ENCODE measurements at places on chromosomes 12 and 14. TPM values are rescaled to one million over a fixed set of nuclear protein-coding genes. Genes with fewer than 3 reads are reported as not detected.

DNA sequence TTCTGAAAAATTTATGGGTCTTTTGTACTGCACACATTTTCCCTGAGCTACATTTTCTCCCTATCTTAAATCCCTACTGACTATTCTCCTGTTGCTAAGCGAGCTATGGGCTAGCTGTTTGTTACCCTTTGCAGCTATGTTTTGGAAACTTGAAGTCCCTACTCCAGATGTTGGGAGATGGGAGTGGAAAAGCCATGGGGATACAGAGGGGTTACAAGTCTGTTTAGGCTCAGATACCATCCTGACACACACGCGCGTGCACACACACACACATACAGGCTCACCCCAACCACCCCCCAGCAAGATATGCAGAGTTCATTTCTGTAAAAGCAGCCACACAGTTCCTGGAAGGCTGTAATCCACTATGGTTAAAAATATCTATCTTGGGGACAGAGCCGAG is 15.8 kb downstream of the ATP5MC2 start:
- DNase-seq = peak; percentile 33

DNA sequence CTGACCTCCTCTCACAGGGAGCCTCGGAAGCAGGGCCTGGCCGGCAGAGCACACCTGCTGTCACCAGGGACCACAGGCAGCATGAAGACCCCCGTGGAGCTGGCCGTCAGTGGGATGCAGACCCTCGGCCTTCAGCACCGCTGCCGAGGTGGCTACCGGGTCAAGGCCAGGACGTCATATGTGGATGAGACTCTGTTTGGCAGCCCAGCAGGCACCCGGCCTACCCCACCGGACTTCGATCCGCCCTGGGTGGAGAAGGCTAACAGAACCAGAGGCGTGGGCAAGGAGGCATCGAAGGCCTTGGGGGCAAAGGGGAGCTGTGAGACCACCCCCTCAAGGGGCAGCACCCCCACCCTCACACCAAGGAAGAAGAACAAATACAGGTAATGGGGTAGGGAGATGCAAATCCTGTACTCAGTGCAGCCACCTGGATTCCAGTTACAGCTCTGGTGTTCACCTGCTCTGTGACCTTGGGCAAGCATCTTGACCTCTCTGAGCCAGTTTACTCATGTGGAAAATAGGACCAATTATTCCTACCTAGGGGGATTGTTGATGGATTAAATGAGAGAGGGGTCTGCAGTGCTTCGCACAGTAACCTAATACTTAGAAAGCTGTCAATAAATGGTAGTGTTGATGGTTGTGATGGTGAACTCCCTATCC is 1.3 kb downstream of the RITA1 start:
- DNase-seq = no peak

DNA sequence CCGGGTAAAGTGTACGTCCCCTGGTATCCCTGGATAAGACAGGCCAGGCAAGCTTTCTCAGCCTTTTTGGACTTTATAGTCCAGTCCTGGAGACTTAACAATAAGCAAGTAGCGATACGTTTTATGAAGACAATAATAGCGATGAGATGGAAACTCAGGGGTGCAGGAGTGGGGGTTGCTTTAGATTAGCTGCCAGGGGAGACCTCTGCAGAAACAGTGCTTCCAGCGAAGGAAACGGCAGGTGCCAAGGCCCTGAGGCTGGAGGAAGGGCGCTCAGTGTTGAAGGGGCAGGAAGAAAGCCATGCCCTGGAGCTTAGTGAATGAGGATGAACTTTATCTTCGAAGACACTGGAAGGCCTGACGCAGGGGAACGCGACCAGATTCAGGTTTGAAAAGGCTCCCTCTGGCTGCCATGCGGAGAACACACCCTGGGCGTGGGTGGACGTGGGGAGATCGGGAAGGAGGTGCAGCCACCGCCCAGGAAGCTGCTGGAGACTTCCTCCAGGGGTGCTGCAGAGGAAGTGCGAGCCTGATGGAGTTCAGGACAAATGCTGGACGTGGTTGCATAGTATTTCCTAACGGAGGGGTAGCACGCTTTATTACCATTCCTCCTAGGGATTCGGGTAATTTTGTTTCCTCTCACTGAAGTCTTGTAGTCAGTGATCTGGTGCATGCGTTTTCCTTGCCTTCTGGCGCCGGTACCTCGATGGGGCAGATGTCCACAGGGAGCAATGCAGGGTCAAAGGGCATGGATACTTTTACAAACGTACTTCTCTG is 26.1 kb upstream of the UBC start:
- peak; percentile 98 for DNase-seq

GRCh38 chr12:34392741-34393085 is 370.4 kb downstream of the ALG10 start:
- DNase-seq = no peak

DNA sequence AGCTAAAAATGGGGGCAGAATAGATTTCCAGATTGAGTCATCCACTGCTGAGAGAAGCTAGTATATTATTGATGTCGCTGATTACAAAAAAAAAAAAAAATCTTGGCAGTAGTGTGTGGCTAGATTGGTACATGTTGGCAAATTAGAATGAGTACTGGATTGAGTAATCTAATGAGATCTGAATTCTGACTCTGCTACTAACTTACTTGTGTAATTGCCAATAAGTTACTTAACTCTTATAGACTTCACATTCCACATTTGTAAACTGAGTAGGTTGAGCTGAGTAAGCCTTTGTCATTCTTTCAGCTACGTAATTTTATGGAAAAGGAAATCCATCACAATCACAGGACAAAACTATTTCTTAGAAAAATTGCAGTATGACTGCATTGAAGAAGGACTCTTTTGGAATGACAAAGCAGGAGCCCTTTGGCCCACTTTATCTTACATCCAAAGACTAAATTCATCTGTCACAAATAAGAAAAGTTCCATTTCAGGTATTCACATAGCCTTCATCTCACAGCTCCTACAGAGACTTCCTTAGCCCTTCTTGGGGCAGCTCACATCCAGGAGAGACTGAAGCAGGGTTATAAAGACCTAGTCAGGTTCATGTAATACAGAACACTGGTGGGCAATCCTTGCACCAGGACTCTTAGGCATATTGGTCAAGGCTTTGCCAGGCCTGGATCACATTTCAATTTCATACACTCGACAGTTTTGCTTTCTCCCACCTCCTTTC is 197.3 kb upstream of the CPNE8 start:
- DNase-seq = peak; percentile 81

DNA sequence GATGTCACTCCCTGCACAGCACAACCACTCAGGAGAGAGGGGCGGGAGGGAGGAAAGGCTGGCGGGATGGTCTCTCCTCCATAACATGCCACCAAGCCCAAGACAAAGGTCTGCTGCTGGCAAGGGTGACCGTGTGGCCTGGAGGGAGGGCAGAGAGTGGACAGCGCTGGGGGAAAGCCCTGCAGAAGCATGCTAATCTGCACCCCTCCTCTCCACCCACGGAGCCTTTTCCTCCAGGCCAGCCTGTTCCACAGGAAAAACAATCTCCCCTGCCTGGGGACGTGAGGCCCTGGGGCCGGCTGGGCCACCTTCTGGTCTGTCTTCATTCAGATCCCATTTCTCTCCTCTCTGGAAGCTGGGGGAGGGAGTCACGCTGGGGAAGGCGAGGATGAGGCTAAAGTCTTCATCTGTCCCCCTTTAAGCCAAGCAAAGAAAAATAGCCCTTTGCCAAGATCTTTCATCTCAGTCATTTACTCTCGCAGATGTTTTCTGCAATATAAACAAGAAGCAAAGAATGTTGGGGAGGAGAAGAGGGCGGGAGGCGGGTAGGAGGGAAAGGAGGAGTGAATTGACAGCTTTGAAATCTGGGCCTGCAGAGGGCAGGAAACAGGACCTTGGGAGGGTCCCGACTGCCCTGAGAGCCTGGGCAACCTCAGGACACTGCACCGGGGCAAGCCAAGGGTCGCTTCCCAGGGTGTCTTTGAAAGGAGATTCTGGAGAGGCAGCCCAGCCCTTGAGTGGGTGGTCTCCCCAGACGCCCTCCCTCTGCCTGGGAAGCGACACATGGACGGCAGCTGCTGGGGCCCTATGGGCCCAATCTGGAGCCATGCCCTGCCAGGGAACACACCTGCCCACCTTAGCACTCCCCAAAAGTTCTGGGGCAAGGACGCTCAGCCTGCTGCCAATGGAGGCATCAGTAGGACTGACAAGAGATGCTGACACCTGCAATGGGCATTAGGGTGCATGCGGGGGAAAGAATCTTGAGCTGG is 133.6 kb downstream of the ZFP36L1 start:
- DNase-seq = peak; percentile 12

GRCh38 chr12:107859367-107859766 is 84.9 kb downstream of the ASCL4 start:
- DNase-seq = no peak

- no peak for DNase-seq
Measured at GRCh38 chr12:121432740-121433480, 33.0 kb downstream of the RNF34 start.

DNA sequence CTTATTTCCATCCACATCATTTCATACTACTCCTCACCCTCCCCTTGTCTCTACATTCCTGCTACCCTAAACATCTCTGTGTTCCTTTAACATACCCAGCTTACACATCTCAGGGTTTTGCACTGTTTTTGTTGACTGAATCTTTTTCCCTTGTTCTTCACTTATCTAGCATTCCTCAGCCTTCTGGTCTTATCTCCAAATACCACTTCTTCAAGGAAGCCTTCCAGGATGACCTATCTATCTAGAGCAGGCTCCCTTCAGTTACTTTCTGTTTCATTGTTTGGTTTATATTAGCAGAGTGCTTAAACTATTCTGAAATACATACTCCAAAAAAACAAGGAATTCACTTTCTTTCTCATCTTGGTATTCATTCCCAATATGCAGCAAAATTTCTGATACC is 353.1 kb downstream of the NAV3 start:
- DNase-seq = no peak

DNA sequence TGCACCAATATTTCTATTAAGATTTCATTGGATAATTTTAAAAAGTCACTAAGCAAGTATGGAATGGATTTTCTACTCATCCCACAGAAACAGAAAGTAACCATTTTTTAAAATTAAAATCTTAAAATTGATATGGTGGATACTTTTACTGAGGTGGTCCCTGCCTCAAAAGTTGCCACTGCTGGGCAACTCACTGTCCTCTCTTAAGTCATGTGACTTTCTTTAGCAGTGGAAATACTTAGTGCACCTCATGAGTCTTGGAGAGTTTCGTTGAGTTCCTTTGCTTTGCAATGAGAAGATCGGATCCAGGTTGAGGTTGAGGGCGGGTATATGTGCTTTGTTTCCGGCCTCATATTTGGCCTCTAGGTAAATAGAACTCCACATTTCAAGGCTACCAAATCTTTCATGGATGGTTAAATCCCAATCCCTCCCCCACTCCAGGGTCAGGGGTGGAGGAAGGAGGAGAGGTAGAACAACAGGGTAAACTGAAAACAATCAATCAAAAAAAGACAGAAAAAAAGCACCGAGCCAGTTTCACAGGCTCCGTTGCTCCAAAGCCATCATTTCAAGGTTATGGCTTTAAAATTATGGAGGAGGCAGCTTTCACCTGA is 39.5 kb upstream of the DUSP6 start:
- DNase-seq = no peak

DNA sequence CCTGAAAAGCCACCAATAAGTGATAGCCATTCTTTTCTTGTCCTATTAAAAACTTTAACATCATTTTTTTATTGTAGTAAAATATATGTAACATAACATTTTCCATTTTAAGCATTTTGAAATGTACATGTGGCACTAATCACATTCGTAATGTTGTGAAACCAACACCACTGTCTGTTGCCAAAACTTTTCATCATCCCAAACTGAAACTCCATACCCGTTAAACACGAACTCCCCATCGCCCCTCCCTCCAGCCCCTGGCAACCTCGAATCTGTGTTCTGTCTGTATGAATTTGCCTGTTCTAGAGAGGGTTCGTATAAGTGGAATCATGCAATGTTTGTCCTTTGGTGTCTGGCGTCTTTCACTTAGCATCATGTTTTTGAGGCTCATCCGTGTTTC is 75.9 kb downstream of the CCDC92 start:
- peak; percentile 84 for DNase-seq

GRCh38 chr14:78202976-78203375 is 32.8 kb downstream of the NRXN3 start:
- DNase-seq = no peak

GRCh38 chr12:38669530-38669929 is 235.9 kb downstream of the CPNE8 start:
- no peak for DNase-seq

GRCh38 chr14:22097586-22098292 is 424.1 kb upstream of the OR4E1 start:
- DNase-seq = no peak

GLIPR1L2 gene
- total RNA-seq = 1.6 TPM

LRCOL1 gene
- not detected for total RNA-seq

RASAL1 gene
- total RNA-seq = not detected

C12orf43 gene
- total RNA-seq = 12.4 TPM

METTL1 gene
- 7.3 TPM for total RNA-seq

ADAMTS20 gene
- total RNA-seq = not detected

IL22 gene
- not detected for total RNA-seq

CLEC2D gene
- total RNA-seq = 6.6 TPM

SLC25A21 gene
- total RNA-seq = not detected

ZFYVE26 gene
- 11.6 TPM for total RNA-seq

OR6C2 gene
- total RNA-seq = not detected

TAS2R46 gene
- not detected for total RNA-seq

DPF3 gene
- 7.9 TPM for total RNA-seq

All from GM23248 (cell line).